Right ventricle myocardium superior (tissue), 1 donor: ENCODE measurements at places on chromosomes 6 and 20. TPM values are rescaled to one million over a fixed set of nuclear protein-coding genes. Genes with fewer than 3 reads are reported as not detected.

Gene HDGFL1
- total RNA-seq = not detected

Gene SPATS1
- not detected for total RNA-seq

DNA sequence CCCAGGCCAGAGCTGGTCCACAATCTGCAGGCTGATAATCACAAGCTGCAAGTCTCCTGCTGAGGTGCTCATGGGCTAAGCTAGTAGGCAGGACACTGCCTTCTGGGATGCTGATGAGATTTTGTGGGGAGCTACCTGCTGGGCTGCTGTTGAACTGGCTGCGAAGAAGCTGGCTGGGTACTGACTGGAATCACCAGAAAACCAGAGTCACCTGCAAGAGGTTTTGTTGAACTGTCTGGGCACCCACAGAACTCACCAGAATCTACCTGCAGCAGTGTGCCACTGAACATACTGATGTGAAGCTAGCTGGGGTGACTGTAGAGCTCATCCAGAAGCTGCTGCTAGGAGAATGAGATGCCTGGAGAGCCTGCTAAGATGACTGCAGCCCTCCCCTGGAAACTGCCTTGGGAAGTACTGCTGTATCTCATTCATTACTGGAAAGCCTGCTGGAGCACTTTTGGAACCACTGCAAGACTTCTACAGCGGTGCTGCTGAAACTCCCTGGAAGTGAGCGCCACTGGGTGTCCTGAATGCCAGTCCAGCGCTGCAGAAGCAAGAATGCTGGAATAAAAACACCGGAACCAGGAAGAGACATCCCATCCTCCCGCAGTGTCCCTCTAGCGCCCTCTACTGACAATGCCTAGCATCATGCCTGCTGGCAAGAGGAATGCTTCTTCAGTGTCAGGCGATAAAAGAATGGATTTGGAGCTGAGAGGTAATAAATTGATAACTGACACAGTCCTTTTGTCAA, 64.9 kb upstream of the ARHGAP18 start:
- peak; percentile 55 for DNase-seq

DNA sequence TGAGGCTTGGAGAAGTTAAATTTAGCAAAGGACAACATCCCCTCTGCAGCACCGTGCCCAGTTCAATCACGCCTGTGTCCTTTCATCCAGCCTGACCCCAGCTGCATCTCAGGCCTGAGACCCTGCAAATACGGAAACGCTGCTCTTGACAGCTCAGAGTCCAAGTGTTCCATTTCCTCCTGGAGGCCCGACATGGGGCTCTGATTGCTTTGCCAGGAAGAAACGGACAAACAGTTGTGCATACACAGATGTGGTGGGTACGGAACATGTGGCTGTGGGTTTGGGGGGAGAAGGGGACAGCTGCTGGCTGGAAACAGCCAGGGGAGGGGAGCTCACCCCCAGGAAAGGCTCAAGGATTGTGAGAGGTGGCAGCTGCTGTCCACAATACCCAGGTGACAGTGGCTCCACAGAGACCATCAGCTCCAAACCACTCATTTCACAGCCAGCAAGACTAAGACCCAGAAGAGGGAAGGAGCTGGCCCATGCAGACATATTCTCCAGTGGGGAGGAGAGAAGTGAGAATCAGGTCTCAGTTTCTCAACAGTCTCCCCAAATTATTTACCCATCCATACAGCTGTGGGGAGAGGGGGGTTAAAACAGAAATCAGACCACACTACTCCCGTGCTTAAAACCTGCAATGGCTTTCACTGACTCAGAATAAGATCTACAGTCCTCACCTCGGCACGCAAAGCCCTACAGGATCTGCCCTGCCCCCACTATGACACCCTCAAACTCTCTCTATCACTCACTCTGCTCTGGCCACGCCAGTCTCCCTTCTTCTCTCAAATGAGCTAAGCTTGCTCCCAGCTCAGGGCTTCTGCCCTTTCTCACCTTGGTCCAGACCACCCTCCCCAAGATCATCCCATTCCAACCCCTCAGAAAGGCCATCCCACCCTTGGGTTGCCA, 89.1 kb downstream of the PREX1 start:
- no peak for DNase-seq

DNA sequence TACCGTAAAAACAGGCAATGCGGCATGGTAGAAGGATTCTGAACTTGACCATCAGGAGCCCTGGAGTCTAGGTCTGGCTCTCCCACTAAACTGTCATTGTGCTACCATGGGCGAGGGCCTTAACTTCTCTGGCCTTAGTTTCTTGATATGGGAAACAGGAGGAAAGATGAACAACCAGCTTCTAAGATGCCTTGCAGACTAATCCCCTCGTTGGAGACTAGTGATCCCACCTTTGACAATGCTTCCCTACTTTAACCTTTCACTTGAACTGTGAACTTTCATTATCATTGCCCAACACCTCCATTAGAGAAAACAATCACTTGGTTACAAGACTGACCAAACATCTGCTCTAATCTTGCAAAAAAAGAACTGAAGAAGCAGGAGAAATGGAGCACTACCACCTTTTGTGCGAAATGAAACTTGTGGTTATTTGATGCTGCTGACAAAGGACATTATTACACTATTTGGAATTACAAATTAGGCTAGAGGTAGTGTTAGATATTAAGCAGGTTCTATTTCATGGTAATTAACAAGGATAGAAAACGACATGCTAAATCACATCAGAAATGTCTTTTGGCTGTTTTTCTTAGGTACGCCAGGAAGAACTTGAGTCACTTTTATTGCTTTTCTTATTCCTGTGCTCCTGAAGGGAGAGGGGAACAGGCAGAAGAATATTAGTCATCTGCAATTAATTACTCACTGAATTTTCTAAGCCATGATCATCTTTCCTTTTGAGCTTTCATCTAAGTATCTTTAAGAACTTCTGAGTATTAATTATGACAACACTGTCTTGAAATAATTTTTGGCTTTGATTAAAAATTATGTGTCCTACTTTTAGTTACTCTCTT, 39.1 kb upstream of the ARHGAP18 start:
- no peak for DNase-seq

DNA sequence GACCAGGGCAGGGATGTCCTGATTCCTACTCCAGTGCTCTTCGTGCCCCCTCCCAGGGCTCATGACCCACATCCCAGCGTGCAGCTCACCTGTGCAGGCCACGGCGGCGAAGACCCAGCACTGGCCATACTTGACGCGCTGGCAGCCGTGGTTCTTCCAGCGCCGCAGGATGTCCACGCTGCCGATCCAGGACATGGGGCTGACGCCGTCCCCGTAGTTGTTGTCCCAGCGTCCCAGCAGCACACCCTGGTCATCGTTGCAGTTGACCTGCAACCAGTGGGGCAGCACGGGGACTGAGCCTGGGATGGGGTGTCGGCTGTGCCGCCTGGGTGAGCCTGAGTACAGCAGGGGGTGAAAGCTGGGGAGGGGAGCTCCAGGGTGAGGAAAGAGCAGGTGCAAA, 18.4 kb downstream of the TGM2 start:
- DNase-seq = peak; percentile 32

DNA sequence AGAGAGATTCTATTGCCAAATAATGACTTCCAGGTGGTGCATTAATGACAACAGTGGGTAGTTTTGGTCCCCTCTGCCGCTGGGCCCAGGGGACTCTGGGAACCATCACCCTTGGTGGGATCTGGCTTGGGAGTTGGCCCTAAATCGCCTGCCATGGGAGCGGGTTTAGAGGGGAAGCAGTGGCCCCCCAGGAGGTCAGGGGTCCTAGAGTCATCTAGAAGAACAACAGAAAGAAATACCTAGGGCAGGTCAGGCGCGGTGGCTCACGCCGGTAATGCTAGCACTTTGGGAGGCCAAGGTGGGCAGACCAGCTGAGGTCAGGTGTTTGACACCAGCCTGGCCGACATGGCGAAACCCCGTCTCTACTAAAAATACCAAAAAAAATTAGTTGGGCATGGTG, 17.8 kb upstream of the ARFGEF2 start:
- no peak for DNase-seq

- DNase-seq = no peak
These were observed 91.9 kb downstream of the RNGTT start for GRCh38 chr6:88871498-88871897.

- DNase-seq = no peak
These were observed 102.3 kb downstream of the HIVEP2 start for GRCh38 chr6:142842418-142843261.

DNA sequence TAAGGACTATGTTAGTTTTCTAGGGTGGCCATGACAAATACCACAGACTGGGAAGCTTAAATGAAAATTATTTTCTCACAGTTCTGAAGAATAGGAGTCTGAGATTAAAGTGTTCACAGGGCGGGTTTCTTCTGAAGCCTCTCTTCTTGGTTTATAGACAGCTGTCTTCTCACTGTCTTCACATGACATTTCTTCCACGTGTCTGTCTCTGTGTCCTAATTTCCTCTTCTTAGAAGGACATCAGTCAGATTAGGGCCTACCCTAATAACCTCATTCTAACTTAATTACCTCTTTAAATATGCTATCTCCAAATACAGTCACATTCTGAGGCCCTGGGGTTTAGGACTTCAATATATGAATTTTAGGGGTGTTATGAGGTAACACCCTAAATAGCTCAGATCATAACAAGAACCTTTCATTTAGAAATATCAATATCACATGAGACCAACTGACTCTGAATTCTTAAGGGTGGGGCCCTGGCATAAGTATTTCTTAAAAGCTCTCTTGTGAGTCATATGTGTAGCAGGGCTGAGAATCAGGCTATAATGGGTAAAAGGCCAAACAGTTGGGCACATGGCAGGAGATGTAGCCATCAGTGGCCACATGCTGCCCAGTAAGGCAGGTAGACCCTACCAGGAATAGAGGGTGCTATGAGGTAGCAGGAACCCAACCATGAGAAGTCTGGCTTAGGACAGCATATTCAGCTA, 62.0 kb upstream of the TENT5A start:
- no peak for DNase-seq

DNA sequence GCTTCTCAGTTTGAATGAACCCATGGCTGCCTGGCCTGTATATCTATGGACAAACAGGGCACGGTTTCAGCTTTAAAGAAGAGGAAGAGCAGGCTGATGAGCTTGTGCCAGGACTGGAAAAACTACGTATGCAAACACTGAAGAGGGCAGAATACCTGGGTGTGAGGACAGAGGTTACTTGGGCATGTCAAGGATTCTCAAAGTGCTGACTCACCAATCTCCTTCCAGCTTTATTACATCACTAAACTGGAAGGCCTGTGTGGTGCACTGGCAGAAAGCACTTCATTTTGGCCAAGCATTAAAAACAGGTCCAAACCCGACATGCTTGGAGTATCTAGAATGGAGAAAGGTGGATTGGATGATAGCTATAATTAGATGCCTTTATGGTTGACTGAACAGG, 95.2 kb downstream of the GMPR start:
- no peak for DNase-seq

DNA sequence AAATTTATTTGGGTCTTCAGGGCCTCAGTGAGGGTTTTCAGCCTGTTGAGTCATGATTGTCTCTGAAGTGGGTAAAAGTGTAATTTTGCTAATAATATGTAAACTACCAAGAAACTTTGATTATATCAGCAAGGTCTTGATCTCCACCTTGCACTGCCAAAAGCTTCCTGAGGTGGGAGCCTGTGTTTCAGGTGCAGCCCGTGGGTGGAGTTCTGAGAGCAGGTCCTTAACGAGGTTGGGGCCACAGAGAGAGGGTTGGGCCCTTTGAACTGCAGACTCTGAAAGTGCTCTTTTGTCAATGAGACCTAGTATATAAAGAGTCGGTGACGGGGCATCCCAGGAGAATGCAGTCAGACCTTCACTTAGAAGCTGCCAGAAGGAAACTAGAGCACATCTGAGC, 129.7 kb upstream of the MAP3K4 start:
- no peak for DNase-seq

- DNase-seq = no peak
These were observed 128.4 kb downstream of the TIAM2 start for GRCh38 chr6:155123520-155123919.

DNA sequence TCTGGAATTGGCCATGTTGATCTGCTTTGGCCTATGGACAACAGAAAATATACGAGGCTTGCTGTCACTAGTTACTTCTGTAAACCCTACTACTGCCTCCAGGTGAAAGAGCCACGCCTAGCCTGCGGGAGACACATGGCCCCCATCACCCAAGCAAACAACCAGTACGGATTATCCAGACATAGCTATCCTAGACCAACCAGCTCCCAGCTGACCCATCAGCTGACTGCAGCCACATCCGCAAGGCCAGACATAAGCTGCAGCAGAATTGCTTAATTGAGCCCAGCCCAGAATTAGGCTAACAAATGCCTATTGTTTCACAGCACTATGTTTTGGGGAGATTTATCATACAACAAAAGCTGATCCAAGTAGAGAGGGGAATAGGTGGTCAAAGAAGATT, 13.5 kb downstream of the REV3L start:
- DNase-seq = no peak

Gene EGFL8
- total RNA-seq = 6.1 TPM

- DNase-seq = no peak
These were observed 46.8 kb downstream of the LY86 start for GRCh38 chr6:6635291-6635690.

Gene GPR63
- total RNA-seq = 0.40 TPM

DNA sequence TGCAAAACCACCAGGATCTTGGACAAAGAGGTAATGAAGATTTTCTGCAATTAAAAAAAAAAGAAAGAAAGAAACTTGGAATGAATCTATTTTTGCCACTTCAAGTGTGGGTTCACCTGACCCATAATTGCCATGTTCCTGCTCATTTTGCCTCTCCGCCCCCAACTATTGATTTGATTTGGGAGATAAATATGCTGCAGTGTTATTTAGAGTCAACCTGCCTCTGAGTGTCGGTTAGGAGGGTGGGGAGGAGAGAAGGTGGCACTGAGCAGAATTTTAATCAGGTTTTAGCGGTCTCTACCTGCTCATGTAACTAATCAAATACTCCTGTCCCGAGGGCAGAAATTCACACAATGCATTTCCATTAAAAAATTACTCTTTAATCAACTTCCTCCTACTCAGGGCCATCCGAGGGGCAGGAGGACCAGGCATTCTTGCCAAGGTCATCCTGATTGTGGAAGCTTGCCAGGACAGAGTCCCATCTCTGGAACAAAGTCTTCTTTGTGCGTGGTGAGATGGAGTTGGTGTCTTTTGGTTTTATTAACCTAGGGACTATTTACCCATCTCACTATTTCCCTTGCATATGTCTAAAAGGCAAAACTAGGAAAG, 300.1 kb downstream of the CDH26 start:
- no peak for DNase-seq

GRCh38 chr6:45327956-45328522, at the start of gene RUNX2:
Gene RUNX2, plus strand, starts transcription at chr6:45328330. Its CDS starts 397 bp downstream, at chr6:45328727.
- no peak for DNase-seq

DNA sequence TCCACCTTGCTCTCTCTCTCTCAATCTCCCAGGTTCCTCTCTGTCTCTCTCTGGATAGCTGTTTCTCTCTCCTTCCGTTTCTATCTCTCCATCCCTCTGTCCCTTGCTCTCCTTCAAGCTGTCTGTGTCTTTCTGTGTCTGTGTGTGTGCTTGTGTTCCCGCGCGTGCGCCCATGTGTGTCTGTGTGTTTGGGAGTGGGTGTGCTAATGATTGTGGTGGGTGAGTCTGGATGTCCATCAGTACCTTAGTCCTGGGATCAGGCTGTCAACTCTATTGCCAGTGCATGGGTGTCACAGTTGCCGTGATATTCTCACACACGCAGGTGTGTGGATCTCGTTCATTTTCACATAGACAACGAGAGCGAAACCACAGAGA, 1380.6 kb upstream of the DEFB115 start:
- no peak for DNase-seq
